NCI-H187 (cell line): ENCODE measurements at places on chromosomes 5 and 9.
A peak's percentile ranks its signal among the peaks of the same experiment; 100 is the strongest.

DNA sequence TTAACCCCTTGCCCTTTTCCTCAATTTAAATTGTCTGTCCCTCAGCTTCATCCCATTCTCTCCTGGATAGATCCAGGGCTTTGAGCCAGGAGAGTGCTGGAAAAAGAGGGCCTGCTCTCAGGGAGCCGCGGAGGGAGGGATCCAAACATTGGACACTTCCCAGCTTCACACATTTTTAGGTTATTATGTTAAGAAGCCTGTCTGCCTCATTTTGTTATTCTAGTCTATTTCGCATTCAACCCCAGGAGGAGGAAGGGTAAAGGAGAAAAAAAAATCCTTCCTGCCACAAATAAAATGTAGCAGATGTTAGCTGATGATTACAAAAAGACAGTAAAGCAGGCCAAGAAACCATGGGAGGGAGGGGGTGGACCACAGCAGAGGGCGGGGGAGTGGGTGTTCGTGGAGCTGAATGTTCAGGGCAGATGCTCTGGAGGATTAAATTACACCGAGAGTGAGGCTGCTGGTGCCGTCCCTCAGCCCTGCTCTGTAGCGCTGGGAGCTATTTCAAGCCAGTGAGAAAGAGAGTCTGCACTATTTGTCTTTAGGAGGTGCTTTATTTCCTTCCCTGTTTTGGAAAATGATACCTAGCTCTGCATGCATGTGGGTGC, 60.6 kb upstream of the ZFR start:
- peak; percentile 52 for DNase-seq

GRCh38 chr9:88991066-88992034, at the start of gene S1PR3:
S1PR3 (plus strand) TSS chr9:88991468; CDS start chr9:89001201, 9,733 bp downstream.
- DNase-seq = no peak

DNA sequence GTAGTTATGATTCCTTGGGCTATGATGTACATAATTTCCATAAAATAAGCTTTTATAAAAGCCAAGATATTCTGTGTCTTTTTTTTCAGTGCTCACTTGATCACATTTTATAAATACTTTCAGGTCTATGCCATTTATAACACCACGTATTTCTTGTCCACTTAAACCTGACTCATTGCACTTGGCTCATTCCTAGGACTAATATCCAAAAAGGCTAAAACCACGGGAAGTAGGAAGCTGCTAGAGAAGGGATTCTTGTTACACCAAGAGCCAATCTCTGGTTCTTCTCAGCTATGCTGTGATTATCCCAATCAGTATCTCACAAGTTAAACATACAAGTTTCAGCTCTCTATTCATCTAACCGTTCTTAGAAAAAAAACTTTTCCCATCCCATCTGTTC, 80.4 kb upstream of the CDH6 start:
- no peak for DNase-seq

GRCh38 chr5:59473611-59474010, 419.9 kb downstream of the PDE4D start:
- DNase-seq = no peak

DNA sequence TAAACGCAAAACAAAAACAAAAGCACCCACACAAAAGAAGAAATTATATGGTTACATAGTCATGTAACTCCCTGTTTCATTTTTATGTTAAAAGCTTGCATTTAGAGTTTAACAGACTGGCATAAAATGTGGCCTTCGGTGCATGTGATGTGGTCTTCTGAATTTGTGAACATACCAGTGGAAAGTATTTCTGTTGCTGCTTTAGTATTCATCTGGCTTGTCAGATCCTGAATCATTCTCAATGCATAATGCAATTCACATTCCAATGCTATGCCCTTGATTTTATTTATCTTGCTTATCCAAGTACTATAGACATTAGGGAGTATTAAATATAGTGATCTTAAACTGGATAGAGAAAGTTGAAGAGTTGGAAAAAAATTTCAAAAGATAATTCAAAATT, 740.2 kb upstream of the ZNF608 start:
- DNase-seq = no peak

DNA sequence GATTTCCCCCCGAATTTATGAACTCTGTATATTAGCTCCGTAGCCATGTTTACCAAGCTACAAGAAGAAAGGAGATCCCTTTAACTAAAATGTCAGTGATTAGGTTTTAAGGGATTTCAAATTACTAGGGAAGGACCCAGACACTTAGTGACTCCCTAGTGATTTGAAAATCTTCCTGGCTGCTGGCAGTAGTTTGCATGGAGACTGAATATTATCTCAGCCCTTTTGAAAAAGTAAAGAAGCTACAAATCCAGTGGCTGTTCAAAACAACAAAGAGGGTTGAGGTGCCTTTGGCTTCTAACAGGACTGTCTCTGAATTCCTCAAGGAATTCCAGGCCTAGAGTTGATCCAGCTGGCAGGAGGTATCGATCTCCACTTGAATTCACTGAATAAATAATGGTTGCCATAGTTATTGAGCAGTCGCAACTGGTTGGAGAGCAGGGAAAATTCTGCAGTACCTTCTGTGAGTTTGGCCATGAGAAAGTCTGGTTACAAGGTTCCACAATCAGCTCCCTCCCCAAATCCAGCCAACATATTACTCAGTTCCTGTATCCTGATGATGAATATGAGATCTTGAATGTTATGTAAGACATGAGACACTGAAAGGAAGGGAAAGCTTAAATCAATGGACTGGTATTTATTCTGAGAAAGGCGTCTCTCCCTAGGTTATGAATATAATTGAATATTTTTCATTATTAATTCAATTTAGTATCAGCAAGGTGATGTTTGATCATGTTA, 37.7 kb downstream of the NR4A3 start:
- DNase-seq = no peak

DNA sequence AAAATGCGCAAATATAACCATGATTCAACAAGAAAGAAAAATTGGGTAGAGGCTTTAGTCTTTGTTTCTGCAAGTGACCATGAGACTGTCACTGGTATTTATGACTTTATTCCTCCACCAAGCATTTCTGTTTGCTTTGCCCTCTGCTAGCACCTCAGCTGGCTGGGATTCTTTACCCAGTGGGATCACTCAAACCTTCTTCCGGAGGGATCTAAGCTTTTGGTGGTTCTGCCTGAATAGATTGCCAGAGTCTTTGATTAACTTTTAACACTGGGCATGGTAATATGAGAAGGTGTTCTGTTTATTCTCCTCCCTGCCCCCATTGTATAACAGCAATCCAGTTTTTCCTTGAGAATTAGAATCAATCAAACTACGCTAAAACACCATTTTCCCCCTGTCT, 59.1 kb upstream of the FBN2 start:
- no peak for DNase-seq

- DNase-seq = no peak
Measured at GRCh38 chr5:142438573-142438972, 113.8 kb upstream of the SPRY4 start.

- DNase-seq = no peak
Measured at GRCh38 chr5:125552486-125552885, 806.0 kb upstream of the ZNF608 start.

DNA sequence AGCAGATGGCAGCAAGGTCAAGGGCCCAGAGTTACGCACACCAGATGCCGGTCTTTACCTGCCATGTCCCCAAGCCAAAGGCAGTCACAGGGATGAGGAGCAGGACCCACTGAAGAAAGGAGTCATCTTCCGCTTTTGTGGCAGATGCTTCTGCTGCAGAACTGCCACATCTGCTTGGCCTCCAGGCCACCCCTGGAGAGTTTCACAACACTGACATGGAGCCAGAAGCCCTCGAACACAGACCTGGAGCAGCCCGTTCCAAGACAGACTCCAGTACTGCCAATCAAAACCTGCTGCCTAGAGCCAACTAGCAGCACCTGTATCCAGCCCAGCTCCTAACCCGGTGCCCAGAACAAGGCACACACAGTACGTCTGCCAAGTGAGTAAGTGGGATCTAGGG, 1.5 kb downstream of the SURF1 start:
- DNase-seq = no peak

DNA sequence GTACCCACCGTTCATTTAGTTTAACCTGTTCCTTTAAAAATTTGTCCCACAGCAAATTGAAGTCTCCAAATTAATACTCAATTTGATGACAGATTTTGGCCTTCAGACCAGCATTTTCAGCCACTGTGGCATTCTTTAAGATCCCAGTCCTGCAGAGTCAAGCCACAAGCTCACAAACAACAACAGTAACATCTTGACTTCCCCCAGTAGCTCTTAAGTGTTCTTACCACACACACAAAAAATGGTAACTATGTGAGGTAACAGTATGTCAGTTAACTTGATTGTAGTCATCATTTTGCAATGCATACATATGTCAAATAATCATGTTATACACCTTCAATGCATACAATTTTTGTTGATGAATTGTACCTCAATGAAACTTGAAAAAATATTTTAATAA, 247.9 kb downstream of the LURAP1L start:
- no peak for DNase-seq

DNA sequence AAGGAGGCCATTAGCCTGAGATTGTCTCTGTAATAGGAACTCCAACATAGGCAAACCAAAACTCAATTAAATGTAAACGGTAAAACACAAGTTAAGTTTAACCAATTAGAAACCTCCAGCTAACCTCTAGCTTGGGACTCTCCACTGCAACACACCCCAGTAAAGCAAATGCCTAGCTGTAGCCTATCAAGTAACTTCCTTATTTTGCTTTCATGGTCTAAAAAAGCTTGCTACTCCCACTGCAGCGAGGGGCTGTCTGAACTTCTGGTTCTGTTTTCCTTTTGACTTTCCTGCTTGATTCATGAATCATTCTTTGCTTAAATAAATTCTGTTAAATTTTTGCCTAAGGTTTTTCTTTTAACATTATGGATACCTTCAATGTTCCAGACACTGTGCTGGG, 24.4 kb upstream of the C5orf46 start:
- no peak for DNase-seq

DNA sequence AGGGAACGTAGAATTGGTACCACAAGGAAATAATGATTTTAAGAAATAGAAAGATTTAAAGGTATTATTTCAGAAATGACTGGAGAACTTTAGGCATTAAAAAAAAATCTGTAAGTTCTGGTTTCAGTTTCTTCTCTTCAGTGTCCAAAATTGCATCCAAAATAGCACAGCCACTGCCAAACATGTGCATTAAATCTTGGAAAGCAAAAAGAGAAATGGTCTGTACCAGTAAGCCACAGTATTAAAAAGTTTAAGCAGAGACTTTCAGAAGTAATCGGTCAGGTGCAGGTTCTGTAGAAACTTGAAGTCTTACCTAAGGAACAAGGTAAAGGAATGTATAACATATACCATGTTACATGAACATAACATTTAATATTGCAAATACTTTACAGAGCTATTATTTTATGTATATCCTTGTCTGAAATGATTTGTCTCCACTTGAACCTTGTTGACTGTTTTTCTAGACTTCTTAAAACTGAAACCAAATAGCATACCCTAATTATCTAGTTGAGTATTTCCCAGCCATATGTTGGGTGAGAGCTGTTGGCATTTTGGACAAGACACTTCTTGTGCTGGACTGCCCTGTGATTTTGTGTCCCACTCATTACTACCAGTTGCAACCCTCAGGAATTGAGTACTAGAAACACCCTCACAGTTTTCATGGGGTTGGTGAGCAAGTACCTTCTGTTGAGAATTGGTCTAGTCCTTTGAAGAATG, 32.1 kb downstream of the NIPBL start:
- no peak for DNase-seq

DNA sequence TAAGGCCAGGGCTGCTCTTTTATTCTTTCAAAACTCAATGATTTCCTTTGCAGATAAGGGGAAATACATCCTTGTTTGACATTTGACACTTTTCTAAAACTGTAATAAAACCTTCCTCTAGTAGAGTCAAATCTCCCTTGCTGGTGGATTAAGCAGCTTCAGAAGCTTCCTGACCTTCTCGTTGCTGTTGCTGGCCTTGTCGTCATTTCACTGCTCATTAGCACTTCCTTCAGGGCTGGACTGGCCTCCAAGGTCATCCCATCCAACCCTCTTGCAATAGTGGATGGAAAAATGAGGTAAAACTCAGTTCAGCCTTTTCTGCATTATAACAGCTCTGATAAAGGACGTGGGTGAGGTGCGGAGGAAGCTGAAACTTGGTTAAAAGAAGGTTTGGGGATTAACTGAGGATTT, 1.1 kb upstream of the ADAMTSL1 start:
- no peak for DNase-seq

DNA sequence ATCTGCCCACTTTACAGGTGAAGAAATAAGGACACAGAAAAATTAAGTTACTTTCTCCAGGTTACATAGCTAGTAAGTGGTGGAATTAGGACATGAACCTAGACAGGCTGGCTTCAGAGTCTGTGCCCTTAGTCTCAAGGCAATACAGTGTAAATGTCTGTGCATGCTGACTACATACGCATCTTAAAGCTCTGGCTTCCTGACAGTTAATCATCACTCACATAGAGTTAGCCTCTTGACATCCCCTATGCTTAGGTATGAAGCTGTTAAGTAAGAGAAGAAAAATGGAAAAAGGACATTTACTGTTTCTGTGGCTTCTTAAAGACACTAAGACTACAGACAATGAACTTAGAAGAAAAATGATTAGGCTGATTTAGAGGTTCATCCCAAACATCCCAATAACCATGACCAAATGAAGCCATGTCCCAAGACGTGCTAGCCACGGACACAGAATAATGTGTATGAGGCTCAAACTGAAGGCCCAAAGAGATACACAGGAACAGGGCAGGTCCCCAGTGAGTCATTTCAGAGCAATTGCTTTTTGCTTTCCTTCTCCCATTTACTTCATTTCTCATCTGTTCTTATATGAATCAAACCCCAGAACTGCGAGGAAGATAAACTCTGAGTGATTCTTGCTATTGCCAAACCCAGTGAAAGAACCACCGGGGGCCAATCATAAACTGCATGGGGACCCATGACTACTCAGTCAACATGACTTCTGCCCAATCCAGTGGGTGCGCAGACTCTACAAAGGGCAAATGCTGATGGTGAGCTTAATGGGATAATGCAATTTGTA, 100.0 kb upstream of the IFNK start:
- no peak for DNase-seq

- DNase-seq = no peak
Measured at GRCh38 chr5:158177146-158177545, 318.2 kb upstream of the CLINT1 start.

GRCh38 chr9:116334546-116335150, 181.1 kb downstream of the PAPPA start:
- DNase-seq = no peak

GRCh38 chr5:102857076-102857818, 102.1 kb downstream of the PAM start:
- no peak for DNase-seq

- DNase-seq = no peak
Measured at GRCh38 chr5:40495237-40495635, 184.5 kb upstream of the PTGER4 start.

DNA sequence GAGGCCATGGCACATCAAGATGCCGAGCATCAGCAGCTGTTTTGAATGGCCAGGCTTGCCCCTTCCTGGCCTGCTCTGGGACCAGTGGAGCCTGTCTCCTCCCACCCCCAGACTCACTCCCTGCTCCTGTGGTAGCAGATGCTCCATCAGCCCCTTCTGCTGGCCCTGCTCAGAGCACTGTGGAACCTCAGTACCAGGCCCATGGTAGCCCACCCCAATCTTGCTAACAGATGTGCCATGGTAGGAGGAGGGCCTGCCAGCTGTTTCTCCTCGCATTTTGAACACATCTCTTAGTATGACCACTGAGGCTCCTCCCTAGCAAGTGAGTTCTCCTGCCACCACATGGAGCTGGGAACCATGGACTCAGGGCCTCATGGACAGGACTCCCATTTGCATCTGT, 29.5 kb downstream of the COL27A1 start:
- DNase-seq = no peak

GRCh38 chr5:95042037-95042436, 242.9 kb downstream of the MCTP1 start:
- DNase-seq = no peak

- DNase-seq = no peak
Measured at GRCh38 chr5:142576303-142576702, 109.6 kb downstream of the FGF1 start.

- DNase-seq = no peak
Measured at GRCh38 chr9:132274861-132275260, 79.9 kb downstream of the SETX start.
